ENCODE measurements at places on chromosomes 13 and 19. TPM values are rescaled to one million over a fixed set of nuclear protein-coding genes. Genes with fewer than 3 reads are reported as not detected.

GRCh38 chr19:10826231-10826630 is 9.8 kb downstream of the TMED1 start:
- peak; percentile 9 for DNase-seq

GRCh38 chr13:63092456-63092855 is 1676.8 kb upstream of the PCDH20 start:
- no peak for DNase-seq

- DNase-seq = no peak
Observed at GRCh38 chr13:67238277-67238859, 8.2 kb upstream of the PCDH9 start.

- no peak for DNase-seq
Observed at GRCh38 chr13:100984085-100984705, 309.6 kb upstream of the TMTC4 start.

- no peak for DNase-seq
Observed at GRCh38 chr13:89687066-89687465, 1660.4 kb upstream of the MIR17HG start.

DNA sequence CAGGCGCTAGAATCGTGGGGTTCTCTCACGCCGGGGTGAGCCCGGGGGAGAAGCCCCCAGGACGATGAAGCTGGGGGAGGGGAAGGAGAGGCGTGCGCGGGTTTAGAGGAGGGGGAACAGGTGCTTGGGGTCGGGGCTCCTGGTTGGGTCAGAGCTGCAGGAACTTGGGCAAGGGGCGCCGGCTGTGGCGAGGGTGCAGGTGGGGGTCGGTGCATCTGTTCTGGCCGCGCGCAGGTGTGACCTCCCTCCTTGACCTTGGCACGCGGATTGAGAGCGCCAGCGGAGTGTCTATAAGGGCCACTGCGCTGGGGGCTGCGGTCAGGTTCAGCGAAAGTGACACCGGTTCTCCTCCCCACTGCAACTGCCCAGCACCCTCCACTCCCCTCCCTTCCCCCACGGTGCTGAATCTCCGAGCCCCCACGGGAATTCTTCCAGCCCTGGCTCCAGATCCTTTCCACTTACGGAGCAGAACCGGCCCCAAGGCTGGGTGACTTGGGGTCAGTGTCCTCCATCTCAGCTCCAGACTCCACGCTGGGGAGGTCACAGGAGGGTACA is 618 bp downstream of the TMEM38A start:
- peak; percentile 71 for DNase-seq

GRCh38 chr13:110712081-110712848 is 1.2 kb upstream of the ING1 start:
- DNase-seq = peak; percentile 87

GRCh38 chr19:35294859-35295791 is 3.2 kb downstream of the MAG start:
- DNase-seq = no peak

- DNase-seq = no peak
Observed at GRCh38 chr13:68713394-68713793, 1394.2 kb upstream of the ATXN8OS start.

TRAPPC6A gene
- total RNA-seq = 15.8 TPM

MADCAM1 gene
- 0.22 TPM for total RNA-seq

LILRA6 gene
- 1.2 TPM for total RNA-seq

ALKBH6 gene
- 11.8 TPM for total RNA-seq

Data from left ventricle myocardium inferior (tissue), 1 donor.